ENCODE measurements at places on chromosomes 3 and 15. TPM values are rescaled to one million over a fixed set of nuclear protein-coding genes. Genes with fewer than 3 reads are reported as not detected.

- H3K4me3 ChIP-seq: no peak overlapping the region
- no peaks in the 10 kb centered on the region for H3K4me1 ChIP-seq
- no peaks in the 10 kb centered on the region for H3K27me3 ChIP-seq
- no peaks in the 10 kb centered on the region for H3K36me3 ChIP-seq
Measured at GRCh38 chr3:41318520-41318919, 119.2 kb downstream of the CTNNB1 start.

- no peak for DNase-seq
- no peak overlapping the region for H3K4me3 ChIP-seq
- H3K27me3 ChIP-seq: no peaks in the 10 kb centered on the region
- H3K4me1 ChIP-seq: no peaks in the 10 kb centered on the region
- no peaks in the 10 kb centered on the region for H3K36me3 ChIP-seq
- H3K27ac ChIP-seq: no peak overlapping the region
Measured at GRCh38 chr3:67593761-67594234, 60.6 kb downstream of the SUCLG2 start.

DNA sequence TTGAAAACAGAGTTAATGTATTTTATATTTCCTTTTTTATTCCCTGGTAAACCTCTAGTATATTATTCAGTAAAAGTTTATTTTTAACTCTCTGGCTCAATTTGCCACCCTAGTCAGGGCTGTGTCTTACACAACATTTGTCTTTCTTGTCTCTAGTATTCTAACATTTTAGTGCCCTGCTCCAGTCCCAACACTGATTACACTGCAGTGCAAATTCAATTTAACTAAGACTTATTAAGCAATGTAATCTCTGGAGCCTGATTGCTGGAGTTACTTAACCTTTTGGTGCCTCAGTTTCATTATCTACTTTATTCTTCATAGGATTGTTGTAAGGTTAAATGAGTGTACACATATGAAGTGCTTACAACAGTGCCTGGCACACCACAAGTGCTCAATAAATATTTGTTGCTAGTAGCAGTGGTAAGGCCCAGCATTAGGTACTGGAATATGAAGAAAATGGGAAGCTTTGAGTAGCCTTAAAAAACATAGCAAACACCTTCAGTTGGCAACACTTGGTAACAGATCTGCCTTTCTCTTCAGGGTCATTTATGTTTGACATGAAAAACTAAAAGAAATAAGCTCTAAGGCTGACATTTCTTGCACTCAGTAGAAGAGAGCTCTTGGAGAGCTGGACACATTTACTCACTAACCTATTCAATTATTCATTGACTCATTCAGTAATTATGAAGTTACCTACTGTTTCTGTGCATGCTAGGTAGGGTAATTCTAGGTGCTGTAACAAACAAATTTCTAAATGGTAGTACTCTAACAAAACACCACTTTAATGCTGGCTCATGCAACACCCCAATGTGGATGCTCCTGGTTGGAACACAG is 364.5 kb upstream of the EPHA3 start:
- H3K4me1 ChIP-seq: no peaks in the 10 kb centered on the region
- no peaks in the 10 kb centered on the region for H3K27me3 ChIP-seq
- no peak for DNase-seq
- no peak overlapping the region for H3K27ac ChIP-seq

- H3K4me3 ChIP-seq: no peak overlapping the region
- no peaks in the 10 kb centered on the region for H3K4me1 ChIP-seq
- DNase-seq: no peak
- no peaks in the 10 kb centered on the region for H3K27me3 ChIP-seq
- H3K36me3 ChIP-seq: no peaks in the 10 kb centered on the region
Measured at GRCh38 chr15:35080226-35080625, 4.9 kb downstream of the NANOGP8 start.

The BNC1 gene
- not detected for polyA plus RNA-seq

GRCh38 chr3:187223799-187224198 is 26.5 kb downstream of the RTP1 start:
- no peaks in the 10 kb centered on the region for H3K36me3 ChIP-seq
- peaks cover 2% of the 10 kb centered on the region for H3K4me1 ChIP-seq
- DNase-seq: no peak
- no peak overlapping the region for H3K4me3 ChIP-seq
- H3K27ac ChIP-seq: no peak overlapping the region

The EFHB gene
- polyA plus RNA-seq: not detected
